ENCODE measurements at places on chromosomes 7 and 10.

DNA sequence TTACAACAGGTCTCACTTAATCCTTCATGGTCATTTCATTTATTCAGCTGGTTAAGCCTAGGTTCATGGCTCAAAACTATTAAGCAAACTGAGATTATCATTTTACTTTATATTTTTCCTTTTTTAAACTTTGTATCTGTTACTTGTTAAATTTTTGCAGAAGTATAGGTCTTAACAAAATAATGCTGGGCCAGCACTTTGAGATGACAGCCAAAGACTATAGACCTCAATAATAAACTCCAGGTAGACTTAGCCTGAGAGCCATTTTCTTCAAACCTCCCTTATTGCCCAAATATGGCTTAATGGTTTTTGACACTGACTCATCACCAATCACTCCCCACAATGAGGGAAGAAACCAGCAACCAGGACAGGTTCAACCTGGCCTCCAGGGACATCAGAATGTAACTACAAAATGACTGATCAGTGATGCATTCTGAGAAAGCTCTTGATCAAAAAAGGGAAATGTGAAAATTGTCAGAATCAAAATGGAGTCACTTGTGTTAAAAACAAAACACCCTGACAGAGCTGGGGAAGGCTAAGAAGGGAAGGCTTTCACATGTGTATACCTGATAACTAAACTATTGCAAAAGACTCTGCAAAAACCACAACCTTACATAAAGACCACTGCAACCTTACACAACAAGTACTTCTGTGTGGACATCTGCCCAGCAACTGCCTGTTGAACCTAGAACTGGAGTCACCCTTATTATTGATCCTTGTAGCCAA lies 2.1 kb upstream of the CCDC126 start:
- DNase-seq = no peak

DNA sequence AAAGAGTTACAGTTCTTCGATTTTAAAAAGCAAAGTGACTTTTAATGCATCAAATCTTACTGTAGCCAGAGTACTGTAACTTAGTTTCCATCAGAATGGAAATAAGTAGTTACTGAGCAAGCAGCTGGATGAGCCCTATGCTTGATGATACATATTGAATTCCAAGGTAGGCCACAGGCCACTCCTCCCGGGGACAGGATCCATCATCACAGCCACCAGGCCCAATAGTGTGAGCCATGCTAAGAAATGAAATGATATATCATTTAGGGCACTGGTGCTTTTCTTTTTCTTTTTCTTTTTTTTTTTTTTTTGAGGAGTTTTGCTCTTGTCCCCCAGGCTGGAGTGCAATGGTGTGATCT lies 42.9 kb upstream of the TOMM7 start:
- peak; percentile 28 for DNase-seq

DNA sequence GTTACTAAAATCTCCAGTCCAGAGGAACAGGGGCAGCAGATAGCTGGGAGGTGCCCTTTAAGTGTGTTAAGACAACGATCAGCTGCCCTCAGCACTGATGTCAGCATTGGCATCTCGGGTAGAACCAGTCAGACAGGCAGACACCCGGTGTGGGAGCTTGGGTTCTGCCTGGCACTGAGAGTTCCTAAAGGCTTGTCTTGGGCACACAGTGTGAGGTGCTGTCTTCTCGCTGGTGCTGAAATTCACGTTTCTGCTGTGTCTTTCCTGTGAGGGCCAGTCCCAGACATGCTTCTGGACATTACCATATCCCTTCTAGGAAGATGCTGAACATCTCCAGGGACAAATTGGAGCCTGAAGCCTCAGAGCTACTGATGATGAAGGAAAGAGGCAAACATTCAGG lies 156.2 kb downstream of the DNAJB6 start:
- DNase-seq = no peak

GRCh38 chr7:30329716-30330115 lies 45.3 kb downstream of the ZNRF2 start:
- no peak for DNase-seq

DNA sequence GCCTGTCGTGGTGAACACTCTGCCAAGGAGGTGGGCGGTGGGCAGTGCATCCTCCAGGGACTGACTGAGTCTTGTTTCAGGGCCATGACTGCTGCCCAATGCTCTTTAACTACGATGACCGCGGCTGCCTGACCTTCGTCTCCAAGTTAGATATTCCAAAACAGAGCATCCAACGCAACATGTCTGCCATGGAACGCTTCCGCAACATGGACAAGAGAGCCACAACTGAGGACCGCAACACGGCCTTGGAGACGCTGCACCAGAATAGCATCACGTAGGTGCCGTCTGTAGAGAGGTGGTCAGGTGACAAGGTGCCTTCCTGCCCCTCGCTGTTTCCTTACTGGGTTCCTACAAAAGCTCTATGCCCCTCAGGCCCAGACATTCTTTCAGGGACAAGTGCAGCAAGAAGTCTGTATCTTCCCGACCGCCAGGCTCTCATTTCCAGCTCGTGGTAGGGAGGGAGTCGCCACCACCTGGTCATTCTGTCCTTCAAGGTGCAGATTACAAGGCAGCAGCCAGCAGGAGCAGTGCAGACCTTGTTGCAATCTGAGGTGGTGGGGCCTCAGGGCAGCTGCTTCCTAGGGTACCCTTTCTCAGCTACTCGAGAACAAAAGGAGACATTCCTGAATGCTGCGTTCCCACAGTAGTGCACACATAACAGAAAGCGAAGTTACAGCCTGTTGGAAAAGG lies 14.9 kb upstream of the ARPC1B start:
- DNase-seq = no peak

- DNase-seq = no peak
Observed at GRCh38 chr7:155985518-155986250, 173.4 kb upstream of the SHH start.

GRCh38 chr7:71237945-71238344 lies 106.0 kb downstream of the GALNT17 start:
- peak; percentile 5 for DNase-seq

DNA sequence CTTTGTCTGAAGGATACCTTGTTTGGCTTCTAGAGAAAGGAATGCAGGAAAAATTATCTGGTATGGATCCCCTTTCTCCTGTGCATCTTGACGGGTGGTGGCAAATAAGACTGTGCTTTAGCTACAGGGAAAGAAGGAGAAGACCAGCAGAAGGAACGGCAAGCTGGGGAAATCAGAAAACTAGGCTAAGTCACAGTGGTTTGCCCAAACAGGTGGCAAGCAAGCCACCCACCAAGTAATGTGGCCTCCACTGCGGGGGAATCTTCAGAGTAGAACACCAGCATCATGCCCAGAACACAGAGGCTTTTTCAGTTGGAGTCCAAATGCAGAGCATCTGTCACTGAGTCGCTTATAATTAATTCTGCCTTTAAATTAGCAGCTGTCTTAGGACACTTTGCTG lies 282.8 kb downstream of the PHF14 start:
- no peak for DNase-seq

DNA sequence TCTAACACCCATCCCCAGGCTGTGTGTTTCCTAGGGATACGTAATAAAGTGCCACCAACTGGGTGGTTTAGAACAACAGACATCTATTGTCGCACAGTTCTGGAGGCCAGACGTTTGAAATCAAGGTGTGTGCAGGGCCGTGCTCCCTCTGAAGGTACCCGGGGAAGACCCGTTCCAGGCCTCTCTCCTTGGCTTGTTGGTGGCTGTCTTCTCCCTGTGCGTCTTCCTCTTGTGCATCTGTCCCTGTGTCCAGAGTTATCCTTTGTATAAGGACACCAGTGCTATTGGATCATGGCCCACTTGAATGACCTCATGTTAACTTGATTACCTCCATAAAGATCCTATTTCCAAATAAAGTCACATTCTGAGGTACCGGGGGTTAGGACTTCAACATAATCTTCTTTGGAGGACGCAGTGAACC lies 15.6 kb downstream of the GRK5 start:
- DNase-seq = no peak

GRCh38 chr10:4748491-4749270 lies 77.3 kb upstream of the AKR1E2 start:
- DNase-seq = no peak

DNA sequence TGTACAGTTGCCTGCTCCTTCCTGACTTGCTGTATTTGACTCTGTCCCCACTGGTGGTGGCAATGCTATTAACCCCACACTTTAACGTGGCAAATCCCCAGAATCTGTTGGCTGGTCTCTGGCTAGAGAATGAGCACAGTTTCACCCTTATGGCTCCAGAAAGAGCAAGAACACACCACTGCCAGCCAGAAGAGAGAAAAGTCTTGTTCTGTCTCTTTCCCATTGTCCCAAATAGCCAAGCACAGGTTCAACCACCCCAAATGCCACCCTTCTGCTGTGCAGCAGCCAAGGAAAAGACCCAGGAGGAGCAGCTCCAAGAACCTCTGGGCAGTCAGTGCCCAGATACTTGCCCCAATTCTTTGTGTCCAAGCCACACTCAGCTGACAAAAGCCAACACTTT lies 11.3 kb downstream of the SLC16A9 start:
- no peak for DNase-seq

DNA sequence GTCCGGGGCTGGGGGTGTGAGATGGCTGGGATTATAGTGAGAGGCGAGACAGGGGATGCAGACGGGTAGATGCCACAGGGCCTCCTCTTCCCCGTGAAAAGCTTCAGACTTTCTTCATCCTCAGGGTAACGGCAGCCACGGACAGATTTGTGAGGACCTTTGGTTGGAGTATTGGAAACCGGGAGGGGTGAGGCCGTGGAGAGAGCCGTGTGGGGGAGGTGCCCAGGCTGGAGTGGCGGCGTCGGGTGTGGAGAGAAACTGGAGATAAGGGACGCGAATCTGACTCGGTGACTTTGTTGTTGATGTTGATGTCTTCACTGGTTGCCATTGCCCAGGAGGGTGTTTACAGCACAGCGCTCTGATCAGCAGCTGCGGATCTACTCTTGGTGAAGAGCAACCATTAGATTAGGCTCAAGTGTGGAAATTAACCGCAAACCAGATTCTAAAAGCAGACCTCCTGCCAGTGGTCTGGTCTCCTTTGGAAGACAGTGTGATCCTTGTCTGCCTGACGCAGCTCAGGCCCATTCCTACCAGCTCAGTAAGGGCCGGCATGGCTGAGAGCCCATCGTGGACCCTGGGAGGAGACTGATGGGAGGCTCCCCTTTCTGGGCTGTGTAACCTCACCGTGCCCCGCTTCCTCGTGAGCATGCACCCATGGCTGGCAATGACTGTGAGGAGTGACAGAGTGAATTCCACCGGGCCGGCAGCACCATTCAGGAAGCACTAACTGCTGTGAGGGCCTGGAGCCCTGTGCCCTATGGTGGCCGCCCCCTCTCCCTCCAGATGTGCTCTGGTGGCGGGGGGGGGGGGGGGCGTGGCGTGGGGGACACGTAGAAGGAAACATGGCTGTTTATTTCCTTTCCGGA lies 90.3 kb downstream of the INPP5A start:
- peak; percentile 40 for DNase-seq

- peak; percentile 37 for DNase-seq
Observed at GRCh38 chr10:33386926-33387325, 52.5 kb upstream of the NRP1 start.

DNA sequence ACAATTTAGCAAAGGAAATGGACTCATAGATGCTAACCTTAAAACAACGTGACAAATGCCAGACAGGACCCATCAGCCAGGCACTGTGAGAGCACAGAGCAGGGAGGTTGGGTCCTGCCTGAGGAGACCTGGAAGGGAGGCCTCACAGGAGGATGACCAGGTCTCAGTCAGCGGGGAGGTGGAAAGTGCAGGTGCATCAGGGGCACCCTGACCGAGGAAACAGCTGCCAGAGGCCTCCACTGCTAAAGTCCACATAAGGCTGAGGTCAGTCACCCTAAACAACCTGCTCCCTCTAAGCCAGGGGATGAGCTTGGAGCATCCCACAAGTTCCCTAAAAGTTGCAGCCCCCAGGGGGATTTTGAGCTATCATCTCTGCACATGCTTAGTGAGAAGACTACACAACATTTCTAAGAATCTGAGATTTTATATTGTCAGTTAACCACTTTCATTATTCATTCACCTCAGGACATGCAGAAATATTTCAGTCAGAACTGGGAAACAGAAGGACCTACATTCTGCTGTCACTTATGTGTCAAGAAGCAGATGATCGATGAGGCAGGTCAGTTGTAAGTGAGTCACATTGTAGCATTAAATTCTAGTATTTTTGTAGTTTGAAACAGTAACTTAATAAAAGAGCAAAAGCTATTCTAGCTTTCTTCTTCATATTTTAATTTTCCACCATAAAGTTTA lies 157.6 kb upstream of the LANCL2 start:
- DNase-seq = no peak

GRCh38 chr7:69803699-69804516 lies 205.6 kb downstream of the AUTS2 start:
- no peak for DNase-seq

DNA sequence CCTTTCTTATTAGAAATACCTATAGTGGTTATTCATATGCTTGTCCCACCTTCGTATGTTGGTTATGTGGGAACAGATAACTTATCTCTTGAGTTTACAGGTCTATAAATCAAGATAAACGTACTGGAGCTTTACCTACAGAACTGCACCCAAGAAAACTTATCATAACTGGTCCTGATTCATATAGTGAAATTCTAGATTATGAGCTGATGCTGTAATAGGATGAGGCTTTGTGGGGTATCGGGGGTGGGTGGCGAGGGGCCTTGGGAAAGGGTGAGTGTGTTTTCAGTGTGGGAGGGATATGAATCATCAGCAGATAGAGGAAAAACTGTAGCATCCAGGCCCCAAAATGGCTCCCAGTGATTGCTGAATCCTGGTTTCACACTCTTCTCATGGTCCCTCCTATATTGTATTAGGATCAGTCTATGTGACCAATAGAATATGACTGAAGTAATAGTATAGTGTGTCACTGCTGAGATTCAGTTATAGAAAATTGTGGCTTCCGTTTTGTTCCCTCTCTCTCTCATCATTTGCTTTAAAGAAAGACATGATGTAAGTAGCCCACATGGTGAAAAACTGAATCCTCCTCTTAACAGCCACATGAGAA lies 706.8 kb upstream of the LRRTM3 start:
- peak; percentile 7 for DNase-seq

GRCh38 chr10:35564341-35564968 lies 40.7 kb upstream of the GJD4 start:
- DNase-seq = peak; percentile 61

GRCh38 chr10:101686133-101686925 lies 8.6 kb downstream of the FBXW4 start:
- no peak for DNase-seq

GRCh38 chr10:45653454-45653853 lies 19.1 kb downstream of the ZFAND4 start:
- DNase-seq = no peak

DNA sequence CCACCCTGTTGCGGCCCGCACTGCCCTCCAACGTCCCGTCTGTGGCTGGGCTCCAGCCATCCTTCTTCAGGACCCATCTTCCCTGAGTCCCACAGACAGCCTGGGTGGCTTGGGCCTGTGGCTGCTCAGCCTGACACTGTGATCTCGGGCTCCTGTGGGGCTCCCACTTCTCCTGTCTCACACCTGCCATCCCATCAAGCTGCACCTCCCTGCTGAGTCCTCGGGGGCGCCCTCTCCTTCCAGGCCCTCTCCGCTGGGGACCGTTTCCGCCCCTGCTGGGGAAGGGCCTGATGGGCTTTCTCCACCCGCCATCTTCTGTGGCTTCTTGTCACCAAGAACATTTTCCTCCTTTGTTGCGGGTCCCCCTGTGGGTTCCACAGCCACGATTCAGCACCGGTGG lies 173.8 kb upstream of the PPP2R2D start:
- DNase-seq = no peak

- DNase-seq = no peak
Observed at GRCh38 chr10:132497861-132498561, 39.6 kb upstream of the INPP5A start.

GRCh38 chr7:106346678-106347217 lies 62.0 kb upstream of the NAMPT start:
- peak; percentile 95 for DNase-seq

GRCh38 chr10:76469675-76470074 lies 1038.3 kb downstream of the LRMDA start:
- DNase-seq = no peak

- peak; percentile 74 for DNase-seq
Observed at GRCh38 chr7:39811161-39811614, 138.9 kb upstream of the CDK13 start.

Measured in fibroblast of skin of abdomen (primary cell).